Naive B cell (primary cell): ENCODE measurements at places on chromosomes 7 and 10. TPM values are rescaled to one million over a fixed set of nuclear protein-coding genes. Genes with fewer than 3 reads are reported as not detected.
A peak's percentile ranks its signal among the peaks of the same experiment; 100 is the strongest.

The CPED1 gene
- 0.42 TPM for polyA plus RNA-seq

The DENND2A gene
- polyA plus RNA-seq = not detected

GRCh38 chr10:110746254-110746826, 102.2 kb downstream of the RBM20 start:
- no peak overlapping the region for H3K4me3 ChIP-seq
- peaks cover 8% of the 10 kb centered on the region for H3K4me1 ChIP-seq
- peak overlapping the region; percentile 27 for H3K27ac ChIP-seq
- peak; percentile 36 for DNase-seq

DNA sequence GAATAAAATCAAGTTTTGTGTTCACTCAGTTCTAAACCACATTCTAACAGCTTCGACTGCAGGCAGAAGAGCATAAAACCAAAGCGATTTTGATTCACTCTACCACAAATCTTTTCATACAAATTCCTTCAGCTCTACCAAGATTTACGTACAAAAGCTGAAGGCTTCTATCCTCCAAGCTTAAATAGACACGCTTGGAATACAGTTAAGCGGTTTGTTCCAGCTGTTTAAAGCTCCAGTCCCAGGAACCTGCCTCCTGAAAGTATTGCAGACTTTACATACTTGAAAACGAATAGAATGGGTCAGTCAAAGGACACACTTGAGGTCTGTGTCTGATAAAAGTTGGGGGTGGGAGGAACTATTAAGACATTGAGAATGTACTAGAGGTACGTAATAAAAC, 102.9 kb downstream of the MPP7 start:
- H3K27me3 ChIP-seq = no peaks in the 10 kb centered on the region
- H3K4me1 ChIP-seq = no peaks in the 10 kb centered on the region
- H3K27ac ChIP-seq = no peak overlapping the region
- no peak overlapping the region for H3K4me3 ChIP-seq
- DNase-seq = no peak

The PLAU gene
- polyA plus RNA-seq = not detected
